GDM1 (cell line): ENCODE measurements at places on chromosomes 12 and 14.
A peak's percentile ranks its signal among the peaks of the same experiment; 100 is the strongest.

GRCh38 chr12:15629108-15629507 is 160.1 kb downstream of the EPS8 start:
- DNase-seq = no peak

DNA sequence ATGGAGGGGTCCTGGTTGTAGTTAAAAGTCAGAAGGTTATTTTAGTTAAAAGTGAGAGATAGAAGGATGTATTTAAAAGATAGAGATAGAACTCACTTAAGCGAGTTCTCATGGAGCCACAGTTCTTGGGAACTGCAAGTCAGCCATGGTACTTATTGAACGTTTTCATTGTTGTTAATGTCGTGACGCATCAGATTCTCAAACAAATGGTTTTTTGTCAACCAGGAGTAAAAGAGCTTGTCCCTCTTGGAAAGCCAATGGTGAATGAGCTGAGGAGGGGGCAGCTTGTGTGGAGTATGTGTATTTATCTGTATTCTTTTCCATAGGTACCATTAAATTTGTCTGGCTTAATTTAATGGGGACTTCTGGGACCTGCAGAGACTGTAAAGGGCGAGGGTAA is 68.6 kb downstream of the FIGNL2 start:
- DNase-seq = no peak

DNA sequence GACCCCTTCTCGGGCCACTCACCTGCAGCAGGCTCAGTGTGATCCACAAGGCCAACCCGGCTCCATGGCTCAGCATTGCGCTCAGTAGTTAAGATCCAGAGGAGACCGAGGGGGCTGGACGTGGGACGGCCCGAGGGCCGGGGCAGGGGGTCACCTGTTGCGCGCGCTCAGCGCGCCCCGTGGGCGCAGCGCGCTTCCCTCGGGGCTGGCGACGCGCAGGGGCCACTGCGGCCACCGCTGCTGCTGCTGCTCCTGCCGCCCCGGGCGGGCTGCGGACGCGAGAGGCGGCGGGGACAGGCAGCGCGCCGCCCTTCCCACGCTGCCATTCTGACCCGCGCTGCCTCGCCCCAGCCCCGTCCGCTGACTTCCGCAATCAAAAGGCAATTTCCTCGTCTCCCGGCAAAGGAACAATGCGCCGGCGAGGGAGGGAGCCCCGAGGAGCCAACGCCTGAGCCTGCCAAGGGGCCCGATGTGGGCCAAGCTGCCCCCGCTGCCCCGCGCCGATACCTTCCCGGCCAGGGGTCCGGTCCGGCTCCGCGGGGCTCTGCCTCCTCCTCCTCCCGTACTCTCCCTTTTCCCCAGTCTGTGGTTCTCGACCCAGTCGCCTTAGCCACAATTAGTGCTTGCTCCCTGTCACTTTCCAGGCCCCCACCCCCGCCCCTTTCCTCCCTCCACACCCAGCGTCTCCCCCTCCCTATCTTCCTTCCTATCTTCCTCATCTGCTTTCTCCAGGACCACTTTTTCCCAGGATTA is 27.3 kb downstream of the PTPRB start:
- DNase-seq = peak; percentile 2

DNA sequence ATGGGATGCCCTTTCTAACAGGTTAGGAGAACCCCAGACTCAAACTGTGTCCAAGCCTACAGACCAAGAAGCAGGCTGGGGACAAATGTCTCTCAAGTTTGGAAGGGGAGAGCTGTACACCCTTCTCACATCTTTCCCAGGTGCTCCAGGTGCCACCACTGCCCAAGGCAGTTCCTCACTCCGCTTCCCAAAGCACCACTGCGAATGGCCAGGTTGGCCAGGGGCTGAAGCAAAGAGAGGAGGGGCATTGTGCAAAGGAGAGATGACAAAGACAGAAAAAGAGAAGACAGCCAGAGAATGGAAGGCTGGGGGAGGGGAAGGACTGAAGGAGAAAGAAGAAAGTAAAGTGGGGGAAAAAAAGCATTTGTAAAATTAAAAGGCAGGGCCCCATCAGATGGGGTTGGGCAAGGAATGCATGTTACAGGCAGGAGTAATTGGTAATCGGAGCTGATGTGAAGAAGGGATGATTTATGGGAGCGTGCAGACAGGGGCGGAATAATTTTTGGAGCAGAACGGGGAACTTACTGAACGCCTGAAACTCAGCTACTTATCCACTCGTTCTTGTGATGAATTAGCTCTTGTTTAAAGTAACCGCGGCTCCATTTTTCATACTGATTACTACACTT is 165.8 kb downstream of the ESRRB start:
- DNase-seq = no peak

- no peak for DNase-seq
Measured at GRCh38 chr12:106311139-106311538, 8.6 kb downstream of the TCP11L2 start.

GRCh38 chr12:97575403-97576193 is 113.0 kb downstream of the RMST start:
- no peak for DNase-seq

DNA sequence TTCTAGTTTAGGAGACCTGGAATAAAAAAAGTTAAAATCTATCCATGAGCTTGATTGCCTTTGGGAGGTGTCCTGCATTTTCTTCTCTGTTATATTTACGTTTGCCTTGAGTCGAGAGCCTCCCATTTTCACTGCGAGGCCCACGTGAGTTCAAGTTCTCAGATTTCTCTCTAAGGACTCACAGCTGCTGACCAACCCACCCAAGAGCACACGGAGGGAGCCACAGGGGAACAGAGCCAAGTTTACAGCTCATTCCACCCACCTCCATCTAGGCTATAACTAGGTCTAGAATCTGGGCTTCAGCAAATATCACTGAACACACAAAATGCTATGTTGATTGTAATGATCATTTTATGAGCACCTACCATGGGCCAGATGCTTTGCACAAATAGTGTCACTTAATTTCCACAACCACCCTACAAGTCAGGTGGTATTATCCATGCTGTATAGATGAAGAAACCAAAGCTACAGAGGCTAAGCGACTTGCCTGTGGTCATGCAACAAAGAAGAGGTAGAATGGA is 16.7 kb downstream of the ALDH1L2 start:
- DNase-seq = no peak

DNA sequence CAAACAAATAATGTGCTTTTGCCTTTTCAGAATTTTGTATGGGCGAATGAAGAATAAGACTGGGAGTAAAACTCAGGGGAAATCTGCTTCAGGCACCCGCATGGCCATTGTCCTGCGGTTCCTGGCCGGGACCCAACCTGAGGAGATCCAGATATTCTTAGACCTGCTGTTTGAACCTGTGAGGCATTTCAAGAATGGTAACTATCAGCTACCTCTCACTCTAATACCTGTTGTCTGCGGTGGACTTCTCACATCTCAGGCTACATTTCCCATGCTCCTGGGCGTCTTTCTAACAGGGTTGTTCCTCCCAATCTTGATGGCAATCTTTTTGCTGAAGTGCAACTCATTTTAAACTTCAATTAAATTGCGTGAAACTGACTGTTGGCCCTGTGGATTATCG is 47.1 kb downstream of the UTP20 start:
- DNase-seq = no peak

DNA sequence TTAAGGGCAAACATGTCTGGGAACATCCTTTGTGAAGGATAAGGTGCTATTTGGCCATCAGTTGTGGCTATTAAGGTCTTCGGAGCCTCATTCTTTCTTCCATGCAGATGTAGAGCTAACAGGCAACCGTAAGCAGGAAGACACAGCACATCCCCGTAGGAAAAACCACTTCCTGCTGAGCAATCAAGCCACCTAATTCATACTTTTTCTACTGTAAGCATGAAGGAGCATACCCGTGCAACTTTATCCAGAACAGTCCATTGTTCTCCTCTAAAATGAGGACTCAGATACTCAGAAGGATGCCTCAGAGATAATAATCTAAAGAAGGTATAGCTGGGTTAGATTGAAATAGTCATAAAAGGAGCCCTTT is 232.0 kb downstream of the PPM1H start:
- DNase-seq = no peak

GRCh38 chr14:34324363-34324795 is 137.7 kb downstream of the SPTSSA start:
- no peak for DNase-seq

- DNase-seq = no peak
Measured at GRCh38 chr12:94185801-94186200, 37.4 kb downstream of the PLXNC1 start.

DNA sequence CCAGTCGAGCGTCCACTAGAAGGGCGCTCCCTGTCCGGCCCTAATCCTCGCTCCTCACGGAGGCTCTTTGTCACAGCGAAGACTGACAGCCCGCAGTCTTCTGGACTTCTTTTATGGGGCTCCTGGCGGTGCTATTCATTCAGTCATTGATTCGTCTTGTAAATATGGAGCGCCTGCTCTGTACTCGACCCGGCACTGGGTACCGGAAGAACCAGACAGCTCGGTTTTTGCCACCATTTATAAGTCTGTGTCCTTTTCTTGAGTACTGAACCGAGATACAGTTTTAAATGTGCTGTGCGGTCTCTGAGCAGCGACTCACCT is 570 bp downstream of the DMAC2L start:
- no peak for DNase-seq

GRCh38 chr12:70627677-70628076 is 9.6 kb downstream of the PTPRB start:
- no peak for DNase-seq

GRCh38 chr12:115918763-115919162 is 358.7 kb downstream of the MED13L start:
- no peak for DNase-seq

GRCh38 chr14:75978249-75978731 is 3.5 kb downstream of the TGFB3 start:
- no peak for DNase-seq

GRCh38 chr12:19848421-19848820 is 409.1 kb downstream of the AEBP2 start:
- DNase-seq = no peak

DNA sequence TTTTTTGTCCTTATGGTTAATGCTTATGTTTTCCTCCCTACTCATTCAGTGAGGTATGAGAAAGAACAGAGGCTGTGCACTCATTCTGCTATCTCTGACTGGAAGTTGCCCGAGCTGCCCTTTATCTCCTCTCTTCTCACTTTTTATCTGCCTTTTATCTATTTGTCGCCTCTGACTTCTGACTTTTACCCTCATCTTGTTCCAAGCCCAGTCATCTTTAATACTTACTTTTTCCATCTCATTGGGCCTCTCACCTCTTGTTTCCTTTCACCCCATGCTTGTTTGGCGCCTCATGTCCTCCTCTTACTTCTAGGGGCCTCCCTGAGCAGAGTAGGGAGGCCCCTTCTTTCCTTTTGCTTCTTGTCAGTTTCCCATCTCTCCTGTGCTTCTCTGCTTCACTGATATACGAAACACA is 50.7 kb downstream of the DIP2B start:
- DNase-seq = no peak

DNA sequence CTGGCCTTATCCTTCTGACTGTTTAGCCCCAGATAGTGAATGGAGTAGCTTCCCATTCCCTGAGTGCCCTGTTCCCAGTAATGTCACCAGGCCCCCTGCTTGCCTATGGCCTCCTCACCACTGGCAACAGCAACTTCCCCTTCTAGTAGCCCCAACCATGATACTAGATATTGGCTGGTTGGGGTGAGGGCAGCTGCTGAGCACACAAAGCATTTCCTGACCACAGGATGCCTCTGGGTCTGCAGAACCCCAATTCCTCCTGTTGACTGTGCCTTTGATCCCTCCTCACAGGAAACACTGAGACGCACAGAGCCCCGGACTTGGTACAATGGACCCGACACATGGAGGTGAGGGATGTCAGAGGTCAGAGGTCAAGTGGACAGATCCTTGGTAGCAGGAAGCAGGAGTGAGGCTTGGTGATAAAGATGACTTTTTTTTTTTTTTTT is 597 bp downstream of the SOAT2 start:
- DNase-seq = peak; percentile 64

DNA sequence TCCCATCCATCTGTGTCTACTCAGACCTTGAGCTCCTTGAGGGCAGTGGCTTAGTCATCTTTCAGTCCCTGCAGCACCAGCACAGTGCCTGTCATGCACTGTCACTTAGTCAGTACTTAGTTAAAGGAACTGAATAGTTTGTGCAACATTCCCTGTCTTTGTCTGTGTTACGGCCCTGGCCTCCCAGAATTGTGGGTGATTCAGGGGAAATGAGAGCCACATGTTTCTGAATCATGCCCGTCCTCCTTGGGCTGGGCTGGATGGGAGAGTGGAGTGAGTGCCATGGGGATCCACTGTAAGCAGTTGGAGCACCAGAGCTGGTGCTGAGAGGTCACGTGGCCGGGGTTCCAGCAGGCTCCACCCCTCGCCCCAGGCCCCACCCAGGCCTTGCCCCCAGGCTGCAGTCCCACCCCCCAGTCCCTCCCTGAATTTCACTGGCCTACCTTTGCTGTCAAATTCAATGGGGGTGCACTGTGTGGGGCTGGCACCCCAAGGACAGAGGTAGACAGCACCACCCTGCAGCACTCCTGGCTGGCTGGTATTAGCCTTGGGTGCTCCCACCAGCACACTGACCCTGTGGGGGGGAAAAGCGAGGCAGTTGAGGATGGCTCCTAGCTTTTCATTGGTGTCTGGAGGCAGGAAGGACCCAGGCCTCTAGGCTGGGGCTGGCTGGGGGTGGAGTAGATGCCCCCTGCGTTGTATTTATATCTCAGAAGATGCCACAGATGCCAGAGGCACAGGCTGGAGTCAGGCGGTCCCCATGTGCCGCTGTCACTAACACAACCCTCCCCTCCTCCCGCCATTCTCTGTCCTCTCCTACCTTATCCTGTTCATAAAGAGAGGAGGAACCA is 7.5 kb downstream of the ITGA5 start:
- no peak for DNase-seq

- no peak for DNase-seq
Measured at GRCh38 chr14:80780500-80780899, 161.0 kb downstream of the CEP128 start.

DNA sequence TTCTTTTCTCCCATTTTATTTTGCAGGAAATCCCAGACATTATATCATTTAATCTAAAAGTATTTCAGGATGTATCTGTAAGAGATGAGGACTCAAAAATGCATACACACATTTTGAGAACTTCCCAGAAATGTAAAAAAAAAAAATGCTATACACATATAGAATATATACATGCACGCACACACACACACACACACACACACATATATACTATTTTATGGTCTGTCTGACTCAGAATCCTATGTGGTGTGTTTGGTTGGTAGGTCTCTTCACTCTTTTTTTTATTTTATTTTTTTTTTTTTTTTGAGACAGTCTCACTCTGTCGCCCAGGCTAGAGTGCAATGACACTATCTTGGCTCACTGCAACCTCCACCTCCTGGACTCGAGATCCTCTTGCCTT is 65.5 kb downstream of the FBXO34 start:
- no peak for DNase-seq

DNA sequence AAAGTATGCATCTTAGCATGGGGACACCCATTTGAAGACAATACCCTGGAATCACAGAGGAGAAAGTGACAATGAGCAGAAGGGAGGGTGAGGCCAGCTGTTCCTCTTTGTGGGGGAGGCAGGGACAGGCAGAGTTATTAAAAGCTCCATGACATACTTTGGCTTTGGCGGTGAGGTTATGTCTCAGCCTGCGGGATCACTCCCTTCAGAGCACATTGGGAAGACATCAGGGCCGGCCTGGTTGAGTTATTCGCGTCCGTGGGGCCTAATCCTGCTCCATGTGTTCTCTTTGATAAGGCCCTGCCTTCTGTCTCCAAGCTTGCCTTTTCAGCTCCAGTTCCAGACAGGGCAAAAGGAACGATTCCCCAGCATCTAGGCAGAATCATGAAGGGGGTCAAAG is 98.8 kb upstream of the NTF3 start:
- no peak for DNase-seq
